ENCODE measurements at places on chromosomes 2 and 18.
A peak's percentile ranks its signal among the peaks of the same experiment; 100 is the strongest.

GRCh38 chr18:44859751-44860439, 179.2 kb downstream of the SETBP1 start:
- DNase-seq: no peak

- no peak for DNase-seq
Observed at GRCh38 chr2:172480301-172481218, 53.2 kb downstream of the ITGA6 start.

GRCh38 chr2:181780047-181780651, 99.8 kb upstream of the NEUROD1 start:
- peak; percentile 65 for DNase-seq

DNA sequence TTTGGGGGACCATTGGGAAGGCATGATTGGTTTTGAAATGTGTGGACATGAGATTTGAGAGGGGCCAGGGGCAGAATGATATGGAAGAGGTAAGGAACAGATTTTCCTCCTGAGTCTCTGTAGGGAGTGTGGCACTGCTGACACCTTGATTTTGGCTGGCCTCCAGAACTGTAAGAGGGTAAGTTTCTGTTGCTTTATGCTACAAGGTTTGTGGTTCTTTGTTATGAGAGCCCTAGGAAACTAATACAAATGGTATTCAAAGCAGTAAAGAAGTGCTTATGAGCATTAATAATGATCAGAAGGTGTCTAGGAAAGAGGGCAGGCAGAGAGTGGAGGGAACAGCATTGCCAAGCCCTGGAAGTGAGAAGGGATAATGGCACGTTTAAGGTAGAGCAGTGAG, 574.3 kb upstream of the NXPH2 start:
- DNase-seq: no peak

DNA sequence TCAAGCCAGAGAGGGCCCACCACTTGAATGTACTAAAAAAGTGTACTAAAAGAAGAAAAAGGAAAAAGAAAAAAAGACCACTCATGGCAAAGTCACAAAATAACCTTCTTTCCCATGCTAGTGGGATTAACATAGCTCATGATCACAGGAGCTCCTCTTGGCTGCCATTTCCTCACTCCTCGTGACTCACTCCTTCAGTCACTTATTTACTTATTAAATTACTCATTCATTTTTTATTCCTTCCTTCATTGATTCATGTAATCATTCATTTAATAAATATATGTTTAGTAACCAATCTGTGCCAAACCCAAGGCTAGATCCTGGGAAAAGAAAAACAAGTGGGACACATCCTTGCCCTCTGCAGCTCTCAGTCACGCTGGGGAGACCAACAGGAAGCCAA, 300.5 kb downstream of the INSIG2 start:
- no peak for DNase-seq

GRCh38 chr18:21362831-21363230, 120.8 kb downstream of the GREB1L start:
- DNase-seq: peak; percentile 72

DNA sequence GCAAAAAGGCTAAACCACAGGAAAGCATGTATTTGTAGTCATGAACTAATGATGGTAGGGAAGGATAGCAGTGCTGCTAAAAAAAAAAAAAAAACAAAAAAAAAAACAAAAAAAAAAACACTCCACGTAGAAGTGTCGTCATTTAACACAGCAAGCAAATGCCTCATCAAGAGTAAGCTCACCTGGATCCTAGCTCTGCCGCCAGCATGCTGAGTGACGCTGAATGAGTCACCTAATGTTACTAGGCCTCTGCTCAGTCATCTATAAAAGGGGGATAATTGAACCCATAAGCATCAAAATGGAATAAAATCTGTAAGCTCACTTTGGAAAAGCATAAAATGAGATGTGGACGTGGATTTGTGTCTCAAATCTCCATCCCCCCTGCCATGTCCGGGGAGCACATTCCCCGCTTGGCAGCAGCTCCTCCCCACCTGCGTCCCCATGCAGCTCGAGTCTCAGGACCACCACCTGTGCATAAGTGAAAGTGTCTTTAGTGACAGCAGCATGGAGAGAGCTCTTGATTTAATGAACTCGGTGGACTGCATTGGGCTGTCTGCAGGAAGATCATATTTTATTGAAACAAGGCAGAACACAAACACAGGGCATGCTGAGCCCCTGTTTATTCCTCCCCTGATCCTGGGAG, 427.5 kb downstream of the LRATD1 start:
- DNase-seq: peak; percentile 31

- DNase-seq: no peak
Observed at GRCh38 chr2:240209493-240209892, 69.0 kb upstream of the OTOS start.

DNA sequence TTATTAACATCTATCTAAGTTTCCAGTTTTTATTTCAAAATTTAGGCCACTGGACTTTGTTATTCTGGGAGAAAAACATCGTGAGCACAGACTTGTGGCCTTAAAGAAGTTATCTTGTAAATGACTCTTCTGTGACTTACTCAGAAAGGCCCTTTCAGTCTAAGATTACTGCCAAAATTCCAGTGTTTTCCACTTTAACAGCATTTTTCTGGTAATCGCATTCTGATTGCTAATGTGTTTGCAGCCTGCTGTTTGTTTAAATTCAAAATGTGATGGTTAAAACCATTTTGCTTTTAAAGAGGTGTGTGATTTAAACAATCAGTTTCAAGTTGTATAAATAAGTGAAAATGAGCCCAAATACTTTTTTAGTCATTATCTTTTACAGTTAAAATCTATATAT, 136.7 kb upstream of the DAPL1 start:
- no peak for DNase-seq

- peak; percentile 38 for DNase-seq
Observed at GRCh38 chr2:101710471-101711318, 13.2 kb downstream of the MAP4K4 start.

DNA sequence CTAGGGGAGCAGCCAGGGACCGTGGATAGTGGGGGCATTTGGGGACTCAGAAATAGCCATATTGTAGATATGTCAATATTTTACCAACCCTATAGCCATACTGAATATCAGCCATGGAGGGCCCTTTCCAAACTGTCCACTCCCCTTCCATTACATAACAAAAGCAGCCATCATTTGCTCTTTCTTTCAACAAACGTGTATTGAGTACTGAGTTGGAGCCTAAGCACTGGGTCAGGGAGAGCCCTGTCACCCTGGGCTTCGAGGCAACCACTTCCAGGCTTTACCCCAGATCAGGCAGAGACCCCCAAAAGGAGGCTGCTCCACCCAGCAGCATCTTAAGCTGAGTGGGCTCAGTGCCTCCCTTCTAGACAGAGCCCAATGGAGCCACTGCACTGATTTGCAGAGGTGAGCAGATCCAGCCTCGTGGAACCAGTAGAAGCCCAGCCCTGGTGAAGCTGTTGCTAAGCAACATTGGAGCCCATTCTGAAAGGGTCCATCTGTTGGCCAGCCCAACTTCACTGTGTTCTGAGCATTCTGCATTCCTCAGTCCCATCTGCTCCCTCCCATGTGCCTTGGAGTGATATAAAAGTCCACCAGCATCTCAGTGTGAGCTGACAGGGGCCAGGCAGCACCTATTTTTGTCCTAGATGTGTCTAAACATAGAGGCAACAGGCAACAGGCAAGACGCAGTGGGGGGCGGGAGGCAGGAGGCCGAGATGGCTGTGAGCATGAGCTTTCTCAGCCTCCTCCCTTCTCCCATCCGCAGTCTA, 112.1 kb downstream of the PLB1 start:
- peak; percentile 53 for DNase-seq

DNA sequence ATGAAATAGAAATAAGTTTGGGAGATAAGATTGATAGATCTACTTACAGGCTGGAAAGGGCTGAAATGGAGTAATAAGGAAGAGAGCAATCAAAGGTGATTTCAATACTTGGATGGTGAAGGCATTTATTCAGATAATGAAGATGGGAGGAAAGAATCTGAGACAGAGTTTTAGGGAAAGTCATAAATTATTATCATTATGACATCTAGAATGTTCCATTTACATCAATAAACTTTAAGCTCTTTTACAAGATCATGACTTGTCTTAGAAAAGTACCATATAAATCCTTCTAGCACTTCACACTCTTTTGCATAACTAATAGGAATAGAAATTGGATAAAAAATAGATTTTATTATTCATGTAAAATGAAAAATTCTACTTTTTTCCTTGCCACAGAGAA, 2.2 kb downstream of the SCN9A start:
- DNase-seq: no peak

DNA sequence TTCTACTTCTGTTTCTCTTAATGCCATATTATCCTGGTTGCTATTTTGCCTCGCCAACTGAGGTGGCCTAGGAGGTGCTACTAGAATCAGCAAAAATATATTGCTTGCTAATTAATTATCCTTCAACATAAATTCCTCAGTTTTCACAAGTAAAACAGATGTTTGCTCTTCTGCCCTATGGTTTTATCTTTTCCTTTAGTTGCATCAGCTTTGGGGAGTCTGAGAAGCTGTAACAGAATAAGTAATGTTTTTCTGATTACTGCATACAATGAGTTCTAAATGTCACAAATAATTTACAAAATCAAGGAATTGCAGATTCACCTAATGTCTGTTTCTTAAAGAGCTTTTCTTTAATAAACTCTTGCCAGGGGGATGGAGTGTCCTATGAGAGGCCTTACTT, 36.7 kb downstream of the GULP1 start:
- DNase-seq: no peak

DNA sequence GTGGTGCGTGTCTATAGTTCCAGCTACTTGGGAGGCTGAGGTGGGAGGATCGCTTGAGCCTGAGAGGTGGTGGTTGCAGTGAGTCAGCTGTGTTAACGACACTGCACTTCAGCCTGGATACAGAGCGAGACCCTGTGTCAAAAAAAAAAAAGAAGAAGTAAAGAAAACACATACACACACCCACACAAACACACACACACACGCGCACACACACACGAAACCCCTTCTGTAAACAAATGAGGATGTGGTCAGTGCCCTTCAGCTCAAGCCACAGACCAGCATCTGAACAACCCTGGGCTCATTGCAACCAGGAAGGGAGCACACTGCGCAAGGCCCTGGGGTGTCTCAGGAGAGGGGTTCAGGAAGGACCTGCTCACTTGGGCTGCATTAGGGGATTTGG, 47.9 kb upstream of the KCNF1 start:
- DNase-seq: no peak

DNA sequence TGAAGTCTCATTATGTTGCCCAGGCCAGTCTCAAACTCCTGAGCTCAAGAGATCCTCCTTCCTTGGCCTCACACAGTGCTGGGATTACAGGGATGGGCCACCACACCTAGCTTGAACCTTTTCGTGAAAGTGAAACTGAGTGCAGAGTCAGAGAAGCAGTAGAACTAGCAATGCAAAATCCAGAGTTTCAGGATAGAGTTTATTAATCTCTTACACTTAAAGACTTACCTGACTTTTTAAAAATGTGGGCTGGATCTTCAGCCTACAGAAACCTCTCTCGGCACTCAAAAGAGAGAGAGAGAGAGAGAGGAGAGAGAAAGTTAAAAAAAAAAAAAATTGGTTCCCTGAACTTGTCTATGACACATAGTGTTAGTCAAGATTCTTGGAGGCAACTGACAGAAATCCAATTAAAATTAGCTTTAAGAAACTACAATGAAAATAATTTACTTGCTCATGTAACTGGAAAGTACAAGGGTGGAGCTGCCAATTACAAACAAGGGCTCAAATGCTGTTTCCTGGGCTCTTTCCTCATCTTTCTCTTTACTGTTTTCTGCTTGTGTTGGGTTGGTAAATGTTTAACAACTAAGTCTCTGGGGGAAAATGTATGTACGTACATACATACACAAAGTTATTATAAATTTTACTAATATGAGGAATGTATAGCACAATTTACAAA, 98.1 kb upstream of the CERS6 start:
- no peak for DNase-seq

DNA sequence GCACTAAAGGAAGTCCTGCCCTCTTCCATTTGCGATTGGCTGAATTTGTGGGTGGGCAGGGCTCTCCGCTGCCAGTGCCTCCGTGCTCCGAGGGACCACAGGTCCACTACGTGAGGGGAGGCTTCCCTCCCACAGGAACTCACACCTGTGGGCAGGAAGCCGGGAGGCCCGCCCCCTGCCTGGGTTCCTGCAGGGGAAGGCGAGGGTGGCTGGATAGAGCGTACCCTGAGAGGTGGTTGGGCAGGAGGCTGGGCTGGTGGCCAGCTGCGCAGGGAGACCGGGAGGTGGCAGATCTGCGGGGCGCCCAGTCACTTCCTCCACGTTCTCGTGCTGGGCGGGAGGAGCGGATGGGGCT, 47.0 kb upstream of the PTH2R start:
- no peak for DNase-seq

DNA sequence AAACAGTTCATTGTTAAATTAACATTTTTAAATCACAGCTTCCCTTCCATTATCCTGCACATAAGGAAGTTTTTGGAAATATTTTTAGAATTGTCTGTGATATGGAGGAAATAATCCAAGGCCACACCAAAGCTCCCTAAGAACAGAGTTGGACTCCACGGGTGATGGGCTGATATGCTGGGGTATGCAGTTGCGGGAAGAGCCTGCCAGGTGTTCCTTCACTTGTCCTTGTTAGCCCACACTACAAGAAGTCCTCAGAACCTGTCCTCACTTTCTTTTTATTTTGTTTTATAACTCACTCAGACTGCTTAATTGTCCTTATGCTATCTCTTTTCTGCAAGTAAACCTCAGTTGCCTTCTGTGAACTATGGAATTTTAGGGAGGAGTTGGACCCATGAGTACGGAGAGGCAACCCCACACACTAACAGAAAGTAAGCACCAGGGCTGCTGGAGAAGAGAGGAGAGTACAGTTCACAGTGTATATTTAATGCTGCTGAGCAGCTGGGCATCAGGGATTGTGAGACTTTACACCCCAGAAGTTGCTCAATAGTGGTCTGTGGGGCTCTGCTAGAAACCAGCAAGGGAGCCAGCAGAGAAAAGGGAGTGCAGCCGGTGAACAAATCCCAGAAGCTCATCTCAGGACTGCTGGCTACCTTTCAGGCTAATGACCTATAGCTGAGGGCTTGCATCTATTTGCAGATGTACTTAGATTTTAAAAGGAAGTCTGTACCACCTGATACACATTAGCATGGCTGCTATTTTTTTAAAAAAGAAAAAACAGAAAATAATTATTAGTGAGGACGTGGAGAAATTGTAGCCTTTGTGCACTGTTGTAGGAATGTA, 280.1 kb upstream of the STON1 start:
- no peak for DNase-seq

DNA sequence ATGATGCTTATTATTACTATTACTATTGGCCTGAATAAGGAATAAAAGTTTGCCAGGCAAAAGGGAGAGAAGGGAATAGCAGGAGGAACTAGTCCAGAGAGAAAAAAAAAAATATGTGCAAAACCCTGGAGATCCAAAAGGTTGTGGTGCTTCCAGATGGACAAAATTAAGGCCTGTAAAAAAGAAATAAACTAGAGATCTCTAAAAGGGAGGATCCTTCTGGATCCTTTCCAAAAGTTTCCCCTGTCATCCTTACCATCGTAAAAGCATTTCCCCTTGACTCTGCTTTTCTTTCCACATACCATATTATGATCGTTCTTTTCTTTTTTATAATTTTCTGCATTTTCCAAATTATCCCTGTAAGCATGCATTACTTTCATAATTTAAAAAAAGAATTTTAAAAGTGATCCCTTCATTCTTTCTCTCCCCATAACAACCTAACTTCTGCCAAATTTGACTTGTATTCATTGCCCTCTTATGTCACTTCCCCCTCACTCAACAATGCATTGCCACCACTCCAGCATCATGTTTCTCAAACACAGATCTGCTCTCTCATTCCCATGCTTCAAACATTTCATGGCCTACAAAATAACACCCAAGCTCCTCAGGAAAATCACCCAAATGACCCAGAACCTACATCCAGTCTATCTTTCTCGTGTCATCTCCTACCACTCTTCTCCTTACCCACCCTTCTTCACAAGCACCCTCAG, 40.3 kb downstream of the RBMS1 start:
- DNase-seq: no peak

Data from eye (tissue), 1 donor.